Inflammatory macrophage (primary cell): ENCODE measurements at places on chromosomes 2 and 18.

- no peak for DNase-seq
These were observed 69.6 kb downstream of the COL5A2 start for GRCh38 chr2:189109921-189110397.

GRCh38 chr2:235041221-235041917 lies 89.6 kb downstream of the SH3BP4 start:
- DNase-seq = no peak

GRCh38 chr2:23542230-23542789 lies 157.3 kb downstream of the KLHL29 start:
- no peak for DNase-seq

- no peak for DNase-seq
These were observed 151.6 kb downstream of the FAM210A start for GRCh38 chr18:13574761-13575160.

GRCh38 chr2:163644238-163644637 lies 91.6 kb downstream of the FIGN start:
- DNase-seq = no peak

DNA sequence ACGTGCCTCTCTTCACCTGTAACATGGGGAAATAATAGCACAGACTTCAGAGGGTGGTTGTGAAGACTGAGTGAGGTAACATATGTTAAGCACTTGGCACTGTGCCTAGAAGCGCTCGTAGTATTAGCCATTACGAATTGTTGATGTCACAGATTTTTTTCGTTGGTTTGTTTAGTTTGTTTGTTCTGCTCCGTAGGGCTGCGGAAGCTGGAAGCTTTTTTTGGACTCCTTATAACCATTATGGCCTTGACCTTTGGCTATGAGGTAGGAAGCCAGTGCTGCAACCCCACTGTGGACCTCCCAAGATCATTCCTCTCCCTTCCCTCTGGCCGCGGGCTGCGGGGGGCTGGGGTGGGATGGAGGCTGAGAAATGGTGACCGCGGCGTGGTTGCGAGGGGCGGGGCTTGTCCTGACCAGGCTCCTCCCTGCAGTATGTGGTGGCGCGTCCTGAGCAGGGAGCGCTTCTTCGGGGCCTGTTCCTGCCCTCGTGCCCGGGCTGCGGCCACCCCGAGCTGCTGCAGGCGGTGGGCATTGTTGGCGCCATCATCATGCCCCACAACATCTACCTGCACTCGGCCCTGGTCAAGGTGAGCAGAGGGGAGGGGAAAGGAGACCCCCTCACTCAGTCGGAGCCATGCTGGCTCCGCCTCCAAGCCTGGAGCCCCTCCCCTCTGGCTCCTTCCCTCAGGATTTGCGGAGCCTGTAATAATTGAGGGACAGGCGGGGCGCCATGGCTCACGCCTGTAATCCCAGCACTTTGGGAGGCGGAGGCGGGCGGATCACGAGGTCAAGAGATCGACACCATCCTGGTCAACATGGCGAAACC lies 5.5 kb downstream of the SLC11A1 start:
- peak; percentile 70 for DNase-seq

- DNase-seq = no peak
These were observed 182.9 kb upstream of the RMP24 start for GRCh38 chr18:35789543-35789942.

- DNase-seq = no peak
These were observed 35.5 kb downstream of the CLASP1 start for GRCh38 chr2:121613774-121614173.

DNA sequence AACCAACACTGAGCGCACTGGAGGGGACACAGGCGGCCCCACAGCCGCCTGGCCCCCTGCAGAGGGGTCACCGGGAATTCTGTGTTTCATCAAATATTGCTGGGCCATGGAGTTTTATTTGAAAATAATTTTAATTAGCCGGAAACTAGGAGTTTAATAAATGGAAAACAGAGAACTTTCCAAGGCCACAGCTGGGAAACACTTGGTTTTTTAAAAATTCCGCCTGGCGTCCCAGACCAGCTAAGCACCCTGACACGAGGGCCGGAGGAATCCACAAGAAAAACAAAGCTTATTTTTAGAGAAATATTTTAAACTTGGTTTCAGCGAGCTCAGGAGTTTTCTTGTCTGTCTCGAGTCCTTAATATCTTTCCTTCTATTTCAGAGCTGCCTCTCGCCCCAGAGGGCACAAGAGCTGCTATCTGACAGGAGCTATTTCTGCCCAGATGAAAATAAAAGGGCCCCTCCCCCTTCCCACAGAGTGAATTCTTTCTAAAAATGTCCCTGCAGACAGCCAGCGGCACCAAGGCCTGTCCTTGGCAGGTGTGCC lies 8.2 kb downstream of the ZFP36L2 start:
- DNase-seq = no peak

- no peak for DNase-seq
These were observed 178.4 kb downstream of the BCL2 start for GRCh38 chr18:63140997-63141777.

DNA sequence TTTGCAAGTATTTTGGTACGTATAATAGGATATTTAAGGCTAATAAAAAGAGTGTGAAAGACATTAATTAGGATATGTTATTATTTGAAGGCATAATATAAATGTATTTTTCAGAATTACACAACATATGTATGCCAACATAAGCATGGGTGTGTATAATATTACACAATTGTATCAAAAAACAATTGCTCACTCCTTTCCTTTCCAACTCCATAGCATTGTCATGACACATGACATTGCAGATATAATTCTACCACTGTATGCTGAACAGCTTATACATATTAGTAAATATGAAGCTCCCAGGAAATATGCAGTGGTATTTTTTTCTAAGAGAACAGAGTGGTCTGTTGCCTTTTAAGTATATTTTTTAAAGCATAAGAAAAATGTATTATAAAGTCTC lies 593.1 kb downstream of the TMX3 start:
- DNase-seq = no peak

DNA sequence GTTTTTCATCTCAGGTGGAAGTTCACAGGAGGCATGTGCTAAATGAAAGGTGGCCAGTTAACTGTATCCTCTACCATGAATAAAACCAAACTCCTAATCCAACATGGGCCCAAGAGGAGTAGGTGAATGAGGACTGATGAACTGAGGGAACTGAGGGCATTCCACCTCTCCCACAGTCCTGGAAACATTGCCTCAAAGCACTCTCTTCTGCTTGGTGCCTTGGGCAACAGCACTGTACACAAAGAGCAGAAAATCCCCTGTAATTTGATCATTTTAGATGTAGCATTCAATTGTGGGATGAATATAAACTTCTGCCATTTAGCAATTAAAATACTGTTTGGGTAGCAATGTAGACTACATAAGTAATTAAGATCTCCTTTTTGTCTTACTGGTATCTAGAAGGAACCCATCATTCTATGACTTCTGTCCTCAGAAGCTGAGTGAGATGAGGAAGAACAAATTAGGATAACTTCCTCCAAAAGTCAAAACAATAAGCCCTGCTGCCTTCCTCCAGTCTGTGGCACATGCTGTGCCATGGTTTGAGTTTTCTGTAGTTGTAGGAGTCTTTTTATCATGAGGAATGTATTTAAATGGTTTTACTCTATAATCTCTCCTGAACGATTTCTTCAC lies 86.7 kb upstream of the ZEB2 start:
- peak; percentile 80 for DNase-seq

DNA sequence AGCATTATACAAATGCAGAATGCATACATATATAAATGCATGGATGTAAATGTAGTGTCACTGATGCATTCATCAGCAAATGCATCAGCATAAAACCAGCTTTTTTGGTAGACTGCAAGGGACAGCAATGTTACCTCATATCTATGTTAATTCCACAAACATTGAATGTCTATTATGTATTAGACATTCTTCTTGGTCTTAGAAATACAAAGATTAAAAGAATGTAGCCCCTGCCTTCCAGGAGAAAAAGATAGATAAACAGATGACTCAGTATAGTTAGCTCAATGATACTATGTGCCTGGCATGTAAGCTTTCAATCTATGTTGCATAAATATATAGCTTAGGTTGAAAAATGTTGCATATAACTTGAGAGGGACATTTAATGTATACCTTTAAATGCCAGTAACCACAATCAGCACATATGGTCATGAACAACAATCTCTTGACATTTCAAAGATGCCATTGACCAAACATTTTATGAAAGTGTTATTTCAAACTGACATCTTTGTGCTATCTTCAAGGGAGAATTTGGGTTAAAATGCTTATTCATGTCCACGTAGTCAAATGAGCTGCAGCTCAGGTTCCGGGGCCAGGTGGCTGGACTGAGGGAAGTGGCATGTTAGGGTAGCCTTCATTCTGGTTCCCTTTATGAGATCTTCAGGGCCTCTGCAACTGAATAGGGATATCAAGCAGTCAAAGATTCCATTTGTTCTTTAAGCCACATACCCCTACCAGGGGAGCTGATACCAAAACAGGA lies 45.2 kb upstream of the GCG start:
- DNase-seq = no peak

DNA sequence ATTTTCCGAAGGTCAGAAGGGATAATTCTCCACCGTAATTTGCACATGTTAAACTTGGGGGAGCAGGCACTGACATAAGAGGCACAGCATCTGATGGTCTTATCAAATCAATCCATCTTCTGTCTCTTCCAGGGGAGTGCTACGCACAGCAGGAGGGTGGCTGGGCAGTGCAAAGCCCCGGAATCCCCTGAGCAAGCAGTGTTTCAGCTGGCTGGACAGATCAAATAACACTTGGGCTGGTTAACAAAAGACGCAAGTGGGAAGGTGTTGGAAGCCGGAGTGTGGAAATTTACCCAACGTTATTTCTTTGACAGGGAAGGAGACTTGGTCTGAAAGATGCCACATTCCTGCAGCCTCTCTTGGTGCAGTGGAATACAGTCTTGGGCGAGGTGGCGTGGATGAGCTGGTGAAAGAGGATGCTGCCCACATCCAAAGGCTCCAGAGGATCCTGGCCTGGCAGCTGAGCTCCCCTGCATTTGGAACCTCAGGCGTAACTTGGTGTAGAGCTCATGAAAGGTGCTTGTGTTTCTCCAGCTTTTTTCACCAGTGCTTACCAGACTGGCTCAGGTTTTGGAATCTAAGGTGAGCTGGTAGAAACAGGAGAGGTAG lies 103.0 kb downstream of the MAPK4 start:
- no peak for DNase-seq

GRCh38 chr2:205610437-205610836 lies 71.9 kb upstream of the NRP2 start:
- no peak for DNase-seq

DNA sequence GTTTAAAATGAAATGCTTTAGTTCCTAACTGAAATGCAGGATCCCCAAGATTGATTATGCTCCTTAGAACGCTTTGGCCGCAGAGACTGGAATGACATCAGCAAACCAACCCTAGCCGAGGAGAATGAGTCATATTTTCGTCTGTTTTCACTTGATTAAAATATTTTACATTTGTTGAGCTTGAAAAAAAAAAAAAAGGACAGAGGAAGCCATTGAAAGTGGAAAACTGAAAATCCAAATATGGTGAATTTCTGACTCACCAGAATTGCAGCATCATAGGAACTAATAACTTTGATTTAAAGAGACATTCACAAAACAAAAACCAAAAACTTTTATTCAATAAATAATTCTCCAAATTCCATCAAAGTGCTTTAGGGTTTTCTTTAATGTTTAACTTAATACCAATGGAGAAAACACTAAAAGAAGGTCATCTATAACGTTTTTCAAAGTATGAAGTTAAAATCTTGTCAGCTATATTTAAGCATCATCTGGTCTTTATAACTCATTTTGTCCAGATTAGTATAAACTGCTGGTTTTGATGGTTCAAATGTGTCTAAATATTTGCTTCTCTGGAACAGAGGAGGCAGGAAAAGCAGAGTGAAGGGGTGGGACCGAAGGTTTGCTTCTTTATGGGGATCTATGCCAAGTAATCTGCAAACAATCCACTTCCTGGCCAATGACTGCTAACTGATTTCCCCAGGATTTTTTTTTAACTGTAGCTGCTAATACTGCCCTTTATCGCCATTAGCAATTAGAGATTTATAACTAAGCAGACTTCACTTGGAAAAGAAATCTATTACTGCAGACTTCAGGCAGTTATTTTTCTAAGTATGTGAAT lies 30.9 kb upstream of the COL5A2 start:
- DNase-seq = no peak

- peak; percentile 71 for DNase-seq
These were observed 11.3 kb downstream of the TMEM247 start for GRCh38 chr2:46490521-46491141.

- no peak for DNase-seq
These were observed 117.9 kb downstream of the SETBP1 start for GRCh38 chr18:44798433-44799048.

DNA sequence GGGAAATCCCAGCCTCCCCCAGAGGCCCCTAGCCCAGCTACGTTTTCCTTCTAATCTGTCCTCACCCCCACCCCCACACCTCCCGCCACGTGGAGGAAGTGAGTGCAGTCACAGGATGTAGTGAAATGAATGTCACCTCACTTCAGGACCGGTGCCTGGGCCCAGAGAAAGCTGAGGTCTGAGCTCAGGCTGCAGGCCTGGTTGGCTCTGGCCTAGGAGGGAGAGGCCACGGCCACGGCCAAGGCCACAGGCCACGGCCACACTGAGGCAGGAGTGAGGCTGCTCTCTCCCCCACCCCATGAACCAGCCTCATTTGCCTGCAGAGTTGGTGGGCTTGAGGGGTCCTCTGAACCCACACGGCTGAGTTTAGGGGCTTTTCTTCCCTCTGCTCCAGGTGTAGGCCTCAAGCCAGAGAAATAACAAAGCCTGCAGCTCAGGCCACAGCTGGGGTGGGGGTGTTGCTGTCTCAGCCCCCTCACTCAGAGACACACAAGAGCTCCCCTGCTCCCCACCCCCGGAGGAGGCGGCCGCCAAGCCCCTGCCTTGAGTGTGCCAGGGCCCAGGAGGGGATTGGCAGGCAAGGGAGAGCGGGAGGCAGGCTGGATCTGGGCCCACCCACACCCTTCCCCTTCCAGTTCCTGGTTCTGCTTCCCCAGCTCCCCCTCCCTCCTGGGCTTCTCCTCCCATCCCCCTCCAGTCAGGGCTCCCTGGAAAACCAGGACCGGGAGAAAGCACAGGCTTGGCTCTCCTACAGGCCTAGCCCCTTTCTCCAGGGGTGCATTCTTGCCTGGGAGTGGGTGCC lies 27.0 kb downstream of the DNMT3A start:
- DNase-seq = peak; percentile 76

DNA sequence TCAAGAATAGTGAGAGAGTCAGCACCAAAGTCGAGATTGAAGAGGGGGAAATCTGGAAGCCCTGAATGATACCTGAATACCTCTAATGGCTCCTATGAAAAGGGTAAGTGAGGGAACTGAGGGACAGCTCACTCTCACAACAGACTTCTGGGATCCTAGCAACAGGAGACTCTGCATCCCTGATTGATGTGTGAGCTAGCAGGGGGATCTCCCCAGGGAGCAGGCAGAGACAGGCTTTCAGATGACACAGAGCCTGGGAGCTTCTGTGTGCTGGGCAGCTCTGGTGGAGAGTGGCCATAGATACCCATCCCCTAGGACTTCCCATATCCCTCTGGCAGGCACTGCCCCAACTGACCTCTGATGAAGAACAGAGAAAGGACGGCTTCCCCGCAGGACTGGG lies 206.2 kb downstream of the EXOC6B start:
- no peak for DNase-seq
